ENCODE measurements at places on chromosomes 3 and 15.

DNA sequence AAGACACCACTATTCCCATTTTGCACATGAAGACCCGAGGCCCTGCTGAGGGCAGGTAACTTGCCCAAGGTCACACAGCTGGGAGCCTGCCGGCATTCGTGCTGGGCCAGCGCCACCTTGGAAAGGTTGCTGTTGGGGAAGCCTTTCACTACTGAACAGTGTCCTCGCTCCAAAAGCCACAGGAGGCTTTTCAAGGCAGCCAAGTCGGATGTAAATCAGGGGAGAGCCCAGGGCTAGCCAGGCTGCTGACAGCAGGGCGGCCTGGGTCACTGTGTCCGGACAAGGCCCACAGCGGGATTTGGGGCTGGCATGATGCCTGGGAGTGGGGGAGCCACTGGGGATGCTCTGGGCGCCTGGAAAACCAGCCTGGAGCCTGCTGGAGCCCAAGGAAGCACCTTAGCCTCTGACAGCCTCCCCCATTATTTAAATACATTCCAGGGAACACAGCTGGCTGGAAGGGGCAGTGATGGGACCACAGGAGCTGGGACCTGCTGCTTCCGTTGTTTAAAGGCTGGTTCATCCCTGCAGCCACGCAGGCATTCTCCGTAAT, 10.5 kb downstream of the SLC6A6 start:
- DNase-seq: no peak

- DNase-seq: peak; percentile 74
These were observed 2.3 kb downstream of the CHRNA3 start for GRCh38 chr15:78618490-78618934.

DNA sequence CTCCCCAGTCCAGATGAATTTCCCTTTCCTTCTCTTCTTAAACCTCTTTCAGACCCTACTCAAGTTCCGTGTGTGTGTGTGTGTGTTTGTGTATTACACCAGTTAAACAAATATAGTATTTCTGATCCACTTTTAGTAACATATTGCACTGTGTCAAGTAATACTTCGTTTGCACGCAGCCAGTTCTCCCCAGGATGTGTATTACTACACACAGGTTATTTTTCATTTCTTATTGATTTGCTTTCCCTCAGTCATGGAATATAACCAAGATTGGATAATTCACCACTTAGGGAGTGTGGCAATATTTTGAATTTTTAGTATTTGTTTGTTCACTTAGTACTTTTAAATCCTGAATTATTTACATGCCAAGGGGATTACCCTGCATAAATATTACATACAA, 667.0 kb downstream of the NR2F2 start:
- no peak for DNase-seq

DNA sequence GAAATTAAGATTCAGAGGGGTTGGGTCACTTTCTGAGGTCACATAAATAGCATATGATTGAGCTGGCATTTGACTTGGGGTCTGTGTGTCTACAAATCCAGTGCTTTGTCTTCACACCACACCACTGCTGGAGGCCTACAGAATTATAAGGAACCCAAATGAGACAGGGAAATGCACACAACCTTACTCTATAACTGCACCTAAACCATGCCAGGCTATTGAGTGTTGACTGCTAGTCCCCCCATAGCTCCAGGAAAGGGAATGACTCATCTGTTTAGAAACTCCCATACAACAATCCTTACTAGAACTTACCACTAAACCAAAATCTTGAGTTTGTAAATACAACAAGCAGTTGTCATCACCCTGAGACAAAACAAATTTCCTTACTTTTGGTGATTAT, 16.9 kb upstream of the TSC22D2 start:
- no peak for DNase-seq

DNA sequence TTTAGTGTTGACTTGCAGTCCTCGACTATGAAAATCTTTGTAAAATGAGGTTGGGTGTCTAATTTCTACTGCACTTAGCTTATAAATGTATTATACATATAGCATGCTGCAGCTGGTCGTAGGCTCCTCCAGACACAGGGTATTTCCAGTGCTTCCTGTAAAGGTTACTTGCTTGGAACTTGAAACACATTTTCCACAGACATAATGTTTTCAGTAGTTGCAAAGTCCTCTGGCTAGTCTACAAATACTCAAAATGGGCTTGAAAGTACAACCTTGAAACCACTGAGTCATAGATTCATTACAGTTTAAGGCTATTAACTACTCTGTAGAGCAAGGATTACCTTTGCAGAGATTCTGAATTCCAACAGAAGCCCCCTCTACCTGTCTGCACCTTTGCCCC, 464.1 kb downstream of the RAP2B start:
- DNase-seq: no peak

GRCh38 chr3:42133500-42134298, 42.5 kb downstream of the TRAK1 start:
- no peak for DNase-seq

- DNase-seq: no peak
These were observed 19.0 kb upstream of the DLG1 start for GRCh38 chr3:197317250-197317963.

- DNase-seq: no peak
These were observed 92.4 kb downstream of the KBTBD8 start for GRCh38 chr3:67090474-67090873.

GRCh38 chr15:41424809-41425208, 7.9 kb downstream of the RTF1 start:
- DNase-seq: no peak

DNA sequence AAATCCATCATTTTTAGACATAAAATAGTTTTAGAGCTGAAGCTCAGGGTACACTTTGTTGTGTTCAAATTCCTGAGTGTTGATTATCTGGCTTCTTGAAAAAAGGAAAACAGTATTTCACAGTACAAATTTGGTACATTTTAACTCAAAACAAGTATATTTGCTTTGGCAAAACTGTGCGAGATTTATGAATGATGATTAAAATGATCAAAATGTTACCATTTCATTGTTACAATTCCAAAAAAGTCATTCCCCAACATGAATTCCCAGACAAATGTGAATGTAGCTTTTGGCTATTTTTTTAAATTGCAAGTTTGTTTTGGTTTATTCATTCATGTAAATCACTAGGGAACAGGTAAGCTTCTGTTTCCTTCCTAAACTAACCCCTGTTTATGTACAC, 347.4 kb upstream of the DCBLD2 start:
- DNase-seq: no peak

DNA sequence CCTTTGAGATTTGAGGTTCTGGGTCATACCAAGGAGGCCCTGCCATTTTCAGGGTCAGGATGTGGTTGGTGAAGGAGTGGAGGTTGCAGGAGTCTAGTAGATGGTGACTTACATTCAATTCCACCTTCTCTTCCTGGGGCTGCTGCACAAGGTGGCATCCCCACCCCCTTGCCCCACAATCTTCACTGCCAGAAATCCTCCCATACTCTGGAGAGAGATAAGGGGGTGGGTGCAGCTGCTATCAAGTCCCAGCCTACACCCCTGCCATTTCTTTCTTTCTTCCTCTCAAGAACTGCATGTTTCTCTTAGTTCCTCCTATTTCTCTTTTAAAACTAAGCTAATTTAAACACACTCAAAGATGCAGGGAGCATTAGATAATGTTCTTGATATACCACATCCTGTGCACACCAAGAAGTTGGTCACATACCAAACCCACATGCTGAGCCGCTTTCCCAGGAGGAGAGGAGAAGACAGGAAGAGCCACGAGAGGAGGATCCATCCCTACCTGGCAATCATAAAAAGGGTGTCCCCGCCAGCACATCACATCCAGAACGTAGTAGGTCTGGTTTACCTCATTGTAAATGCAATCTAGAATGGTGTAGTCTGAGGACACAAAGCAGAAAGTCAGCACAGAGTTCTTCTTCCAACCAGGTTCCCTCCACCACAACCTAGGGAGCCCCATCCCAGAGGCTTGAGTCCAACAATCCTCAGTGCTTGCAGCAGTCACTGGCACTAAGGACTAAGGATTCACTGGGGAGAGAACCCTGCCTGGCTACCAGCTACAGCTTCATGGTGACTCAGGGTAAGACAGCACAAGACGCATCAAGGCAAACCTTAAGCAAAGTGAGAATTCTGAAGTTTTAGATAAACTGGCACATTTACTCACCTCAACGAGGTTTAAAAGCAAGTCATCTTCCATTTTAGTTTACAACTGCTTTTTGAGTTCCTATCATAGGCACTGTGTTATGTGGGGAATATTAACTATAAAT, 18.5 kb downstream of the SNUPN start:
- no peak for DNase-seq
